Hematopoietic multipotent progenitor cell treated with erythropoietin and hydrocortisone succinate and interleukin-3 and kit ligand, for 8 days (in vitro differentiated cells): ENCODE measurements at places on chromosomes 5 and 9.
A peak's percentile ranks its signal among the peaks of the same experiment; 100 is the strongest.

DNA sequence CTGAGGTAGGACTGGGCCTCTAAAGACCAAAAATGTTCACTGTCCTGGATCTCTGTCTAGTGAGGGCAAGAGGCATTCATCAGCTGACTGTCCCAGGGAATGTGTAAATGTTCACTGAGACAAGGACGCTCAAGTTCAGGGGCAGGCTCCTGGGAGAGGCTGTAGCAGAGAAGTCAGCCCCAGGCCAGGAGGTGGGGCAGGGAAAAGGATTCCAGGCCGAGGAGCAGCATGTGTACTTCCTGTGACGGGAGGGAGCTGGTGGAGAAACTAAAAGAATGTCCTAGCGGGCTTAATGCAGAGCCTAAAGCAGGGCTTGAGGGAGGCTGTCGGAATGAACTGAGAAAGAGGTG lies 205.8 kb downstream of the GABBR2 start:
- no peak for DNase-seq

GRCh38 chr9:84239343-84239742 lies 101.2 kb downstream of the SLC28A3 start:
- no peak for DNase-seq

GRCh38 chr5:95686651-95687050 lies 3.9 kb upstream of the SPATA9 start:
- no peak for DNase-seq

- DNase-seq, result no peak
These were observed 173.2 kb upstream of the MVB12B start for GRCh38 chr9:126153382-126153781.

DNA sequence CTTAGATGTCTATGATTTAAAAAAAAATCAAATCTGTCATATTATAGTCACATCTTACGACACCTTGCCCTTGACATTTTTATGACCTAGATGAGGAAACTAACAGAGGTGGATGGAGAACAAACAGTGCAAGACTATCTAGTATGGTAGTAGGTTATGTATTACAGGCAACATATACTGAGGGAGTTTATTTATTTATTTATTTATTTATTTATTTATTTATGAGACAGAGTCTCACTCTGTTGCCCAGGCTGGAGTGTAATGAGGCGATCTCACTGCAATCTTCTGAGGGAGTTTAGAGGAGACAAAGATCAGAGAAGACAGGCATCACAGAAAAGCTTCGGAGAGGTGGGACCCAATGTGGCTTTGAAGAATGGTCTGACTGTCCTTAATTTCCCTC lies 4.5 kb upstream of the PBX3 start:
- no peak for DNase-seq

DNA sequence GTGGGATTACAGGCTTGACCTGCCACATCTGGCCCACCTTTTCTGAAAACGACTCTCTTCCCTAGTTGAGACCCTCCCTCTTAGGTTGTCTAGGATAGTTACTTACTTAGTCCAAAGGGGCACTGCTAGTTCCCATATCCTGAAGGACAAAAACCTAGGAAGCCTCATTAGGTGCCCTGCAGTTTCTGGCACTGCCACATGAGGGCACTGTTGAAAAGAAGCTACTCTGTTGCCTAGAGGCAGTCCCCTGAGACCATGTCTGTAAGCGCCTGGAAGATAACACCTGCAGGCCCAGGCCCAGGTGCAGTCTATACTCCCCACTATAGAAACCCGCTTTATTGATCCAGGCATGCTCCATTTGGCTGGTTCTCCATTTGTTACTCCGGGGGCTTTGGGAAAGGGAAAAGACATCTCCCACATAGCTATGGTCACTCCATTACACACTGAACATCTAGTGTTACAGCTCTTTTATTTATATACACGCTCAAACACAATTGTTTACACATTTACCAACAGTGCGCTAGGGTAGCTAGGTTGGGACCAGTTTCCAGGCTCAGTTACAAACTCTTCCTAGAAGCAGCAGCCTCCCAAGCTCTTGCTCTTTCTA lies 73.4 kb upstream of the PPARGC1B start:
- peak; percentile 51 for DNase-seq

- DNase-seq, result no peak
These were observed 39.4 kb downstream of the CTNNAL1 start for GRCh38 chr9:108973895-108974294.

GRCh38 chr5:137220523-137220927 lies 278.6 kb downstream of the SPOCK1 start:
- DNase-seq, result peak; percentile 54

DNA sequence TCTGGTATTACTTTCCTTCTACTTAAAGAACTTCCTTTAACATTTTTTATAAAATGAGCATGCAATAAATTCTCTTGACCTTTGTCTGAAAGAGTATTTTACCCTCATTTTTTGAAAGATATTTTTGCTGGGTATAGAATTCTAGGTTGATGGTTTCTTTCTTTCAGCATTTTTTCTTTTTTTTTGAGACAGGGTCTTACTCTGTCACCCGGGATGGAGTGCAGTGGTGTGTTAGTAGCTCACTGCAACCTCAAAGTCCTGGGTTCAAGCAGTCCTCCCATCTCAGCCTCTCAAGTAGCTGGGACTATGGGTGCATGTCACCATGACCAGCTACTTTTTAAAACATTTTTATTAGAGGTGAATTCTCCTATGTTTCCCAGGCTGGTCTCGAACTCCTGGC lies 10.7 kb upstream of the TSC1 start:
- no peak for DNase-seq

DNA sequence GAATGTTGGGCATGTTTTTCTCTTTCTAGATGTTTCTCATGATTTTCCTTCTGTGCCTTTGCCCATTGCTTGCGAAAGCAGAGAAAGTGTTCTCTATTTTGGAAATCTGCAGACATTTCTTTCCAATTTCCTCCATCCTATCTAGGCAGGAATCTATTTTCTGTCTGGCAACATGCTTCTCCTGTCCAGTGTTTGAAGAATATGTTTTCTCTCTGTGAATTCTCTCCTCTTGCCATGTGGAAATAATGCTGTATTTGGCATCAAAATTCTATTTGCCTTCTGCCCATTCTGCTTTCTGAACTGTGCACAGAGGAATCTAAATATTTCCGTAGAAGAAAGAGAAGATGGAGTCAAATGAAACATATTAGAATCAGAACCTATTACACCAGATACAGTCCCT lies 833.3 kb downstream of the CDH9 start:
- DNase-seq, result no peak

GRCh38 chr5:65070026-65070425 lies 301.3 kb downstream of the CWC27 start:
- DNase-seq, result no peak

- no peak for DNase-seq
These were observed 545 bp upstream of the CTSV start for GRCh38 chr9:97039514-97039860.

GRCh38 chr9:24832307-24832706 lies 286.6 kb upstream of the IZUMO3 start:
- DNase-seq, result no peak

DNA sequence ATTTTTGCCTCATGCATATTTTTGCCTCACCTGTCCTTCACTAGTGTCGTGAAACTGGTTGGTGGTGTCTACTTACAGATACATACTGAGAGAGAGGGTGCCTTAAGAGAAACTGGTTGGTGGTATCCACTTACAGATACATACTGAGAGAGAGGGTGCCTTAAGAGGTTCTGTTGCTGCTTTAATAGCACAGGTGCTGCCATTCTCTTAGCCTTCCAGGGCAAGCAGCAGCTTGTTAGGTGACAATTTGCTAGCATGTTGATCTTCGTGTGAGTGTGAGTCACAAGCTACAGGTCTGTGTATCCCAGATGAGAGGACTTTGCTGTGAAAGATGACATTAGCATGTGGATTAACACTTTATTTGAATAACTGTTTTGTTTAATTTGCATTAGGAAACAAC lies 1.4 kb downstream of the PTTG1 start:
- no peak for DNase-seq

- DNase-seq, result no peak
These were observed 87.9 kb upstream of the MAMDC2 start for GRCh38 chr9:69955536-69956355.

- DNase-seq, result no peak
These were observed 62.9 kb downstream of the SLC28A3 start for GRCh38 chr9:84277646-84278045.

DNA sequence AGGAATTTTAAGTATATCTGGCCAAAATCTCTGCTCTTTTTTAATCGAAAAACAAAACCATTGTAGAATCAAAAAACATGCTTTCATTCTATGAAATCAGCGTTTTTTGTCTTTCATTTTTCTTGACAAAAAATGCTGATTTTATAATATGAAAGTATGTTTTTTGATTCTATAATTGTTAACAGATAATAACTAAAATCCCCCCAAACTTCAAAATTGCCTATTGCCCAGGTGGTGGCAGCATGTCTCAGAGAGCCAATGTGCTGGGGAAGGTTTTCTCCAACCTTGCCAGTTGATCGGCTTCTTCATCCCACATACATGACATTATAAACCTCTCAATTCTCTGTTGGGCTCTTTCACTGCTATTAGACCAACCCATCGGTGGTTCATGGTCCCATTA lies 5.1 kb upstream of the SMIM15 start:
- peak; percentile 45 for DNase-seq

GRCh38 chr9:93290495-93291434 lies 106.8 kb downstream of the WNK2 start:
- DNase-seq, result no peak

GRCh38 chr5:64834037-64834436 lies 65.3 kb downstream of the CWC27 start:
- no peak for DNase-seq

DNA sequence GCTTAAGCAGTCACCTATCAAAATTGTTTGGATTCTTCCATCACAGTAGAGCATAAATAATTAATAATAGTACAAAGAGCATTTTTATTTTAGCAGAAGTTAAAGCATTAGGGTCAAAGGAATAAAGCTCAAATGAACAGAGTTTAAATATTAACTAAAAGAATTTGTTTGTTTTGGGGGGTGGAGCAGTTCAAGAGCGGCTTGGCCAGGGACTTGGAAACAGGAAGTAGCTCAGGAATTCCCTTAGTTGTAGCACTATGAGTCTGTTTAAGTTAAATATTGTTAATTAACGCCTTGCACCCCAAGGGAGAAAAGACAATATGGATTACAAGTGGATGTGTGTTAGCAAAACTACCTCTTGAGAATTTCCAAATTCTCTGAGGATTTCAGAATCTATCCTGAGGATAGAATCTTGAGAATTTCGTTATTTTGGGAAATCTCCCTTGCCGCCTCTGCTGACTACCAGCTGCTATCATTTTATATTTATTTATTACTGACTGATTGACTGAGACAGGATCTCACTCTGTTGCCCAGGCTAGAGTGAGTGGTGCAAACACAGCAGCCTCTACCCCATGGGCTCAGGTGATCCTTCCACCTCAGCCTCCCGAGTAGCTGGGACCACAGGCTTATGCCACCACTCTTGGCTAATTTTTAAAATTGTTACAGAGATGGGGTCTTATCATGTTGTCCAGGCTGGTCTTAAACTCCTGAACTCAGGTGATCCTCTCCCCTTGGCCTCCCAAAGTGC lies 96.7 kb upstream of the CHD1 start:
- DNase-seq, result no peak

- DNase-seq, result no peak
These were observed 36.7 kb downstream of the WNK2 start for GRCh38 chr9:93220627-93221026.

- no peak for DNase-seq
These were observed 129.1 kb upstream of the ZNF462 start for GRCh38 chr9:106733828-106734380.

GRCh38 chr5:151202381-151203139 lies 21.3 kb downstream of the CCDC69 start:
- DNase-seq, result no peak

- DNase-seq, result no peak
These were observed 628 bp downstream of the PPP2R2B start for GRCh38 chr5:146877783-146878475.

- DNase-seq, result no peak
These were observed 650.8 kb downstream of the IRX1 start for GRCh38 chr5:4246447-4246846.
